ENCODE measurements at places on chromosomes 13 and 19.

- DNase-seq, result no peak
These were observed 559 bp upstream of the SSBP4 start for GRCh38 chr19:18418483-18419194.

GRCh38 chr19:1315470-1316166 lies 29.9 kb downstream of the EFNA2 start:
- DNase-seq, result peak; percentile 53

GRCh38 chr19:34645551-34645950 lies 31.4 kb downstream of the SCGB2B2 start:
- no peak for DNase-seq

GRCh38 chr19:18297308-18297707 lies 15.9 kb upstream of the JUND start:
- DNase-seq, result no peak

DNA sequence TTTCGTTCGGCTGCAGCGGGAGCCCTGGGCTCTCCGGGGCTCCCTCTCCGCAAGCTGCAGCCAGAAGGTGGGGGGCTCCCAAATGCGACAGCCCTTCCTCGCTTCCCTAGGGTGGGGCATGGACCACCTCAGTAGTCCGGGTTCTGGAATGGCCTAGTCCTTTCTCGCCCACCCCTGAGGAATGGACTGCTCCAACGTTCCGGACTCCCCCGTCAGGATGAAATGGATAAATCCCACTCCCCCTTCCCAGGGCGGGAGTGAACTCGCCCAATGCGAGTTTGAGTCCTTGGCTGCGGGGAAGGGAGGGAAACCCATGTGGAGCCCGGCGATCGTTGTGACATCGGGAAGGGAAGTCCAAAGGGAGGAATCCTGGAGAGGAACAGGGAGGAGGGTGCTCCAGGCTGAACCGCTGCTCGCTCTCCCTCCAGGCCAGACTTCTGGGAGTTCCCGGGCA lies 5.5 kb downstream of the HRC start:
- DNase-seq, result peak; percentile 61
